ENCODE measurements at places on chromosomes 1 and 21.

- DNase-seq, result no peak
Observed at GRCh38 chr1:230633469-230633868, 8.8 kb upstream of the COG2 start.

DNA sequence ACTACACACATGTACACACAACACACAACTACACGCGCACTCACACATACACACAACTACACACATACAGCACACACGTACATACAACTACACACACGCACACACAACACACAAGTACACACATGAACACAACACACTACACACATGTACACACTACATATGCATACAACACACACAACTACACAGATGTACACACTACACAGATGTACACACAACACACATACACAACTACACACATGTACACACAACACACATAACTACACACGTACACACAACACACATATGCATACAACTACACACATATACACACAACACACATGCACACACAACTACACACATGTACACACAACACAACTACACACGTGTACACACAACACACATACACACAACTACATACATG, 318.6 kb downstream of the CAMTA1 start:
- no peak for DNase-seq

DNA sequence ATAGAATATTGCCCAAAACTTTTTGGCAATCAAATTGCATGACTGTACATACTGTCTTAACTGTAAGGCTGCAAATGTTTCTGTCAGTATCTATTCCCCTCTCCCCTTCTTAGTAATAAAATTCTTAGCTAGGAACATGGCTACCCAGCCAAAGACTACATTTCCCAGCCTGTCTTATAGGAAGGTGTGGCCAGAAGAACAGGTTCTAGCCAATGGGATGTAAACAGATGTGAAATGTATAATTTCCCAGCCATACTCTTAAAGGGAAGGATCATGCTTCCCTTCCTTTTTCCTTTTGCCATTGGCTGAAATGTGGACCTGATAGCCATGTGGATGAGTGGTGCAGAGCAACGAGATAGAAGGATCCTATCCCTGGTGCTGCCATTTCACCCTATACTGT, 7.0 kb upstream of the HIVEP3 start:
- no peak for DNase-seq

DNA sequence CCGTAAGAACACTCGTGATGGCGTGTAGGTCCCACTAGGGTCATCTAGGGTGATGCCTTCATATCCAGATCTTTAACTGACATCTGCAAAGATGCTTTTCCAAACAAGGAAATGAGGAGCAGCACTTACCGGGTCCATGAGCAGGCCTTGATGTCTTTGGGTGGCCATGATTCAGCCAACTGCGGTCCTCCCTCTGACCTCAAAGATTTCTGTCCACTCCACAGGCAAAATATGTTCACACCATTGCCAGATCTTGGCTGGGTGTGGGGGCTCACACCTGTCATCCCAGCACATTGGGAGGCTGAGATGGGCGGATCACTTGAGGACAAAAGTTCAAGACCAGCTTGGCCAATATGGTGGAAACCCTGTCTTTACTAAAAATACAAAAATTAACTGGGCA, 18.2 kb downstream of the TRPM2 start:
- no peak for DNase-seq

DNA sequence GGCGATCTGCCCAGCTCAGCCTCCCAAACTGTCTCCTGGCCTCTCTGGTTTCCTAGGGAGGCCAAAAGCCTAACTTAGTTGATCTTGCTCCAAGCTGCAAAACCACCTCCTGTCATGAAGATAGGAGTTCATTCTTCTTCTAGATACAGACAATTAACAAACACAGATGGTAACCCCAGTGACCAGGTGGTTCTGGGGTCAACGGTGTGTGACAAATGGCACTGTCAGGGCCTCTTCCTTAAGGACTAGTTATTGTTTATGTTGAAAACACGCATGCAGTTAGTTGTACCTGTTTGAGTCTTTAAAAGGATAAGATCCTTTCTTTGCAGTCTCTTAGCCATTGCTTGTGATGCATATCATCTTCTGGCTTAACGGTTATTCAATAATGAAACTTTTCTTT, 4.6 kb upstream of the UMODL1 start:
- no peak for DNase-seq

GRCh38 chr1:232983817-232984567, 33.6 kb downstream of the NTPCR start:
- no peak for DNase-seq

DNA sequence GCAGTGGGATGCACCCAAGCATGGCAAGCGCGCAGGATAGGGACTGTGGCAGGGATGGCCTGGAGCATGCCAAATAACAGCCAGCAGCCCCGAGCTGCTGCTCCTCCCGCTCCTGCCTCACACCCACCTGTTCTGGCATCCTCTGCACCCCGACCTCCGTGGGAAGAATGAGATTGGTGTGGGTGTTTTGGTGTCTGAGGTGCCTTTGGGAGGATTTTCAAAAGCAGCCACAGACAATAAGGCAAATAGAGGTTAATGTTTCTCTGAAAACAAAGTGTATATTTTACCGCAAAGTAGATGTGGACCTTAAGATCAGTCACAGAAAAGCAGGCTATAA, 35.5 kb downstream of the IGFN1 start:
- DNase-seq, result no peak

GRCh38 chr1:156246241-156246780, 1.5 kb downstream of the PAQR6 start:
- DNase-seq, result no peak

DNA sequence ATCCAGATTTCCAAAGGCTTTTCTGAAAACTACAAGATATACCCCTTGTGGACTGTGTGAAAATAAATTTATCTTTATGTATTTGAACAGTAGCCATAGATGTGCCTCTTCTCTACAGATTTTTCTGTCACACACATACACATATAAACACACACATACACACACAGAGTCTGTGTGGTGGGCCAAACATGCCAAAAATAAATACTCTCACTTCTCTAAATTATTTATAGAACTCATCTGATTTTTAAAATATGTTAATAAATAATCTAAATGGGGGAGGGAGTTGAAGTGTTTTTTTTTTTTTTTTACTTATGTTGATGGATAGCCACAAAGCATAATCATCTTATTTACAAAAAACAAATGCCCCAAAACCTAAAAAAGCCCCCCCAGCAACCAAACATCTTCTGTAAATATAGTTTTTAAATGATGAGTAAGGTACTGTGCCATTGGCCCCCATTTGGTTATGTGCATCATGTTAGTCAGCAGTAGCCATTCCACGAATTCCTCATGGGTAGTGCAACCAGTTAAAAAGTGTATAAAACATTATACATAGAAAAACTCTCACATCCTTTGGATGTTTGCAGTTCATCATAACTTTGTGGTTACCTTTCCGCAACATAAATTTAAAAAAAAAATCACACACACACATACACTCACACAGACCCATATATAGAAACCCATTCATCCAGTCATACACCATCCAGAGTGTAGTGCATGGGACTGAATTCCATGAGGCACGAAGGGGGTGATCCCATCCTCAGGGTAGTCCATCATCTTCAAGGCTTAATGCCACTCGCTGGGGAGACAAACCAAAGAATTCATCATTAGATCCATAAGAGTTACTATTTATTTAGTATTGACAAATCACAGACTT, 8.2 kb upstream of the MAGOH start:
- no peak for DNase-seq

DNA sequence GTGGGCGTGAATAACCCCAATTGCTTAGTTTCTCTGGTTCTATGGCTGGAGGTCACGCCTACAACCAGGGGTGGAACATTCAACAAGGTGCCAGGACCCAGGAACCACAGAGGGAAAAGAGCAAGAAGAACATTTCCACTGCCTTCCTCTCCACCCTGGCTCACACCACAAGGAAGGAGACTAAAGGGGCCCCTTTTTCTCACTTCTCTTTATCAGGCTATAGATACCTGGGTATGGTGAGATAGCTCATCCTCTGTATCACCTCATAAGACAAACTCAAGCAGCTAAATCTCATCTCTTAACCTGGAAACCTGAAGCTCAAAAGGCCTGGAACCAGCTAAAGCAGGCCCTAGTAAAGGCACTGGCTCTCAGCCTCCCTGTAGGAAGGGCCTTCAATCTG, 438.8 kb upstream of the OLFM3 start:
- no peak for DNase-seq

DNA sequence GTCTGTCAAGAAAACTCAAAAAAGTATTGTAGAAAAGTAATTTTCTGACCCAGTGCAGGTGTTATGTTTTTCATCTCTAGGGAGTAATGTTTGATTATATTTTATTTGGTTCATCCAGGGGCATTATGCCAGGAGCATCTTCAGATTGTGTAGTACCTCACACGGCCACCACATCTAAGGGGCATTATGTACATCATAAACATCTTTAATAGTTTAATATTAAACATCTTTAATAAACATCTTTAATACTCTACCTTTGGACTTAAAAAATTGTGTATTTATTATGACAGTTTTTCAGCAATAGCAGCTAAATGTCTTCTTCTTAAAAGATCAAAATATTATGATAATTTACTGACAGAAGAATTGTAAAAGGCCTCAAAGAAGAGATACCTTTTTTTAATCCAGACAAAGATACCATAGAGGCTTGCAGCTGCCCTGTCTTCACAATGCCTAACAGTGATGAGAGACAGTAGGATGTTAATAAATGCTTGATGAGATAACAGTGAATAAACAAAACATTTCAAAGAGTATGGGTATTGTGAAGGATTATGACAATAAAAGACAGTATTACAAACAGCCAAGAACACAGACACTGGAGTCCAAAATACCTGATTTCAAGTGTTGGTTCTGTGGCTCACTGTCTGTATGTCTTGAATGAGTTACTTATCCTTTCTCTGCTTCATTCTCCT, 240.9 kb upstream of the ADGRL2 start:
- no peak for DNase-seq

DNA sequence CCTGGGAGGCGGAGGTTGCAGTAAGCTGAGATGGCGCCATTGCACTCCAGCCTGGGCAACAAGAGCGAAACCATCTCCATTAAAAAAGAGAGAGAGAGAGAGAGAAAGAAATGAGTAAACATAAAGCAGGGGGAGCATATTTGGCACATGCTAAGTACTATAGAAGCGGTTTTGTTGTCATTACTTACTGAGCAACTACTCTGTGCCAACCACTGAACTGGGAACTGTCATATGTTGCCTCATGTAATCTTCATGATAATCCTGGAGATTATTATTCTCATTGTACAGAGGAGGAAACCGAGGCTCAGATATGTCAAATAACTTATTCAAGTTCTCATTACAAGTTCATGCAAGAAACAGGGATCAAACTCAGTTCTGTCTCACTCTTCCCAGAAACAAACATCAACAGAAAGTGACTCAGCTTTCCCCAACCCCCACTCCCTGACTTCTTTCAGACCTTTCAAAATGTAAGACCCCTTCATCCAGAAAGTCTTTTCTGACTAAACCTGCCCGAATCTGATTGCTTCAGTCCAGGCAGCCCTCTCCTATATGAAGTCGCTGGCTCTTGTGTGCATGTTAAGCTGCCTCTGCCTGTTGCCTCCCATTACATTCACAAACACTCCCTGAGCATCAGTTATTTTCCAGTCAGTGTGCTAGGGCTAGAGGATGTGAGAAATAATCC, 23.5 kb downstream of the LAMB3 start:
- no peak for DNase-seq

DNA sequence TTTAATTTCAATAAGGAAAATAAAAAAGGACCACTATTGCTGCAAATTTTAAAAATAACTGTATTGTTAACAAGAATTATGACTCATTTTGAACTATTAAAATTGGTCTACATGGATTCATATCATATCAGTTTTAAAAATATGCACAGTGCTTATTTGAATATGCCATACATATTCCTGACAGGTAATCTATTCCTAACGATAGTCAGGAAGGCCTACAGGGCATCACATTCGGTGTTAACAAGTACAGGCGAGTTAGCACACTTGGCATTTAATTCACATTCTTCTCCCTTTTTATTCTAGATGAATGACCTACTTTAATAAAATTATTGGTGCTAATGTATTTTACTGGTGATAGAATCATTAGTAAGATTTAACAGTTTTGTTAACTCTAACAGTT, 174.6 kb downstream of the USH2A start:
- DNase-seq, result no peak

GRCh38 chr21:43632373-43632905, 26.8 kb downstream of the HSF2BP start:
- no peak for DNase-seq

DNA sequence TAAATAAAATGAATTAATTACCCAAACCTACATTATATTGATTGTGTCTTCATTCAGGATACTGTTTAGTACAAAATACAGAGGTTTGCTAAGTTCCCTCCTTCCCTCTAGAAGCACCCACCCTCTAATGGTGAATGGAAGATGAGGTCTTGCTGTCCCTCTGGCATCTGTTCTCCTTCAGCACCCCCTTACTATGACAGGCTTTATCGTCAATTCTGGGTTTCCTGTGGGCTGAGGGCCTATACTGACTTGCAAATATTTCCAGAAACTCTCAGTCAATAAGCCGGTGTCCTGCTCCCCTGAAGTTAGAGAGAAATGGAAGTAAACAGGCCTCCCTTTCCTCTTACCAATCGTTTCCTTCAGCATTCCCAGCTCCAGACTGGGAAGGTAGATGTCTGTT, 13.2 kb downstream of the LAX1 start:
- no peak for DNase-seq

DNA sequence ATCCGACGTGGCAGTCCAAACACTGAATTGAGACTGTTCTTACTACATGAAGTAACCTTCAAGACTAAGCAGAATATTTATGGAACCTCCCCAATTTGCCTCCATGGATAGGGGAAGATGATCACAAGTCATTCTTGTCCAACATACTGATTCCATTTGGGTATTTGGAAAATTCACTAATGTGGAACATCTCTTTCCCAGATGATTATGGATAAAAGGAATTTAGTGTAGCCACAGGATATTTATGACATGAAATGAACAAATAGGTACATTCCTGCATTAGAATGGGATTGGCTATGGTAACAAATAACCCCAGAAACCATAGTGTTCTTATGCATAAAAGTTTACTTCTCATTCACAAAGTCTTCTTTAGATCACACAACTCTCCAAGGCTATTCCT, 40.2 kb upstream of the SGIP1 start:
- DNase-seq, result no peak

DNA sequence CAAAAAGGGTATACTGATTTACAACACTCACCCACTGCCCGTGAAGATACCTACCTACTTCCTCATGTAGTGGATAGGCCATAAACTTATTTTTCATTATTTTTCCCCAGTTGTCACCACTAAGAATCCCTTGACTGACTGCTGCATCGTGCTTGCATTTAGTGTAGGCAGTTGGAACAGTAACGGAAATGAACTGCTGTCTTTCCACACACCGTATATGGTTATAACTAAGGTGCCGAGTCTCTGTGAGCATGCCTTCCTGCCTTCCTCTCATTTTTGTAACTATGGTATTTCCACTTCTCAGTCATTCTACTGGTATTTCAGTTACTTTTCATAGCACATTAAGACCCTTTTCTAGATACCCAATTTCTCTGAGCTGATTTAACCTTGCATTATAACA, 36.4 kb downstream of the SLC35F3 start:
- DNase-seq, result no peak

GRCh38 chr1:107220036-107220435, 79.2 kb downstream of the NTNG1 start:
- DNase-seq, result no peak

GRCh38 chr1:157834430-157834829, 7.2 kb downstream of the CD5L start:
- no peak for DNase-seq
